Cardiac muscle cell (in vitro differentiated cells and primary cell): ENCODE measurements at places on chromosomes 1 and 21.

- H3K27me3 ChIP-seq, result no peaks in the 10 kb centered on the region
- no peaks in the 10 kb centered on the region for H3K36me3 ChIP-seq
- peaks cover 5% of the 10 kb centered on the region for H3K4me1 ChIP-seq
- no peak for DNase-seq
Measured at GRCh38 chr21:42406201-42406621, 2.5 kb downstream of the UBASH3A start.

GRCh38 chr1:97160818-97161217 is 439.2 kb downstream of the PTBP2 start:
- no peak overlapping the region for H3K27ac ChIP-seq
- H3K27me3 ChIP-seq, result no peaks in the 10 kb centered on the region
- no peak overlapping the region for H3K4me3 ChIP-seq
- no peaks in the 10 kb centered on the region for H3K4me1 ChIP-seq
- no peaks in the 10 kb centered on the region for H3K36me3 ChIP-seq

- no peak overlapping the region for H3K4me3 ChIP-seq
- DNase-seq, result peak; percentile 73
- H3K27me3 ChIP-seq, result no peaks in the 10 kb centered on the region
- H3K27ac ChIP-seq, result peak overlapping the region; percentile 85
- H3K4me1 ChIP-seq, result peaks cover 95% of the 10 kb centered on the region
- no peaks in the 10 kb centered on the region for H3K36me3 ChIP-seq
Measured at GRCh38 chr1:31750858-31751510, 13.2 kb downstream of the ADGRB2 start.

DNA sequence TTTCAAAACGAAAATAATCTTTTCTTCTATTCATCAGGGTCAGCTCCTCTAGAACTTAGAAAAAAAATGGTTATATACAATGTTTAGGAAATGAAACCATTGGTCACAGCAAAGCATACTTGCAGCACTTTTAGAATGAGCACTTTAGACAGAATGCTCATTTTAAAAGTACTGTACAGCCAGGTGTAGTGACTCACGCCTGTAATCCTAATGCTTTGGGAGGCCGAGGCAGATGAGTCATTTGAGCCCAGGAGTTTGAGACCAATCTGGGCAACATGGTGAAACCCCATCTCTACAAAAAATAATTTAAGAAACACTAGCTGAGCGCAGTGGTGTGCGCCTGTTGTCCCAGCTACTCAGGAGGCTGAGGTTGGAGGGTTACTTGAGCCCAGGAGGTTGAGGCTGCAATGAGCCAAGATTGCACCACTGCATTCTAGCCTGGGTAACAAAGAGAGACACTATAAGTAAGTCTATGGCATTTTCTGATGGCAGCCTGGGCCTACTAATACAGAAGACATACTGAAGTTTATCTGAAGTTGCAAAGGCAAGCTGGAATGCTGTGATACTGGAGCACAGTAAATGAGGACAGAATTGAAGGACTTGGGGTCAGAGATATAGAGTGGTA is 48.9 kb upstream of the ZNF326 start:
- no peaks in the 10 kb centered on the region for H3K27me3 ChIP-seq
- no peak for DNase-seq
- H3K36me3 ChIP-seq, result no peaks in the 10 kb centered on the region
- H3K4me1 ChIP-seq, result peaks cover 5% of the 10 kb centered on the region
- H3K27ac ChIP-seq, result no peak overlapping the region

DNA sequence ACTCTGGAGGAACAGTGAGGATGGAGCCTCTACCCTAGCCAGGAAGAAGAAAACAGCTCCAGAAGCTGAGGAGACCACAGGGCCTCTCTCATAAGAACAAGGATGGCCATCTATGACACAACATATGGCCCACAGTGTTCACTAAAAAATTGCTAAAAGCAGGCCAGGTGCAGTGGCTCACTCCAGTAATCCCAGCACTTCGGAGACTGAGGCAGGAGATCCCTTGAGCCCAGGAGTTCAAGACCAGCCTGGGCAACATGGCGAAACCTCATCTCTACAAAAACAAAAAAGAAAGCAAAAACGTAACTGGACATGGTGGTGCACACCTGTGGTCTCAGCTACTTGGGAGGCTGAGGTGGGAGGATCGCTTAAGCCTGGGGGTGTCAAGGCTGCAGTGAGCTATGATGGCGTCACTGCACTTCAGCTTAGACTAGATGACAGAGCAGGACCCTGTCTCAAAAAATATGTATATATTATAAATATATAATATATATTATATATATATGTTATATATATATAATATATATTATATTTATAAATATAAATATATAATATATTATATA is 103.1 kb downstream of the TOMM20 start:
- H3K4me3 ChIP-seq, result no peak overlapping the region
- no peak overlapping the region for H3K27ac ChIP-seq
- H3K27me3 ChIP-seq, result no peaks in the 10 kb centered on the region
- DNase-seq, result no peak

GRCh38 chr1:40404670-40405462 is 31.3 kb downstream of the SMAP2 start:
- no peaks in the 10 kb centered on the region for H3K36me3 ChIP-seq
- H3K4me1 ChIP-seq, result no peaks in the 10 kb centered on the region
- H3K27ac ChIP-seq, result no peak overlapping the region
- no peaks in the 10 kb centered on the region for H3K27me3 ChIP-seq

- DNase-seq, result no peak
- H3K36me3 ChIP-seq, result no peaks in the 10 kb centered on the region
- H3K4me3 ChIP-seq, result no peak overlapping the region
- no peaks in the 10 kb centered on the region for H3K27me3 ChIP-seq
- no peak overlapping the region for H3K27ac ChIP-seq
Measured at GRCh38 chr1:31818206-31818605, 2.4 kb upstream of the SPOCD1 start.

- H3K27me3 ChIP-seq, result no peaks in the 10 kb centered on the region
- H3K27ac ChIP-seq, result peak overlapping the region; percentile 78
- no peak overlapping the region for H3K4me3 ChIP-seq
- peaks cover 23% of the 10 kb centered on the region for H3K4me1 ChIP-seq
- no peaks in the 10 kb centered on the region for H3K36me3 ChIP-seq
Measured at GRCh38 chr1:41501581-41501980, 17.1 kb upstream of the EDN2 start.

GRCh38 chr1:200038325-200038980 is 10.9 kb downstream of the NR5A2 start:
- peaks cover 100% of the 10 kb centered on the region for H3K27me3 ChIP-seq
- no peaks in the 10 kb centered on the region for H3K36me3 ChIP-seq
- H3K4me3 ChIP-seq, result peak overlapping the region; percentile 34
- peak; percentile 49 for DNase-seq

DNA sequence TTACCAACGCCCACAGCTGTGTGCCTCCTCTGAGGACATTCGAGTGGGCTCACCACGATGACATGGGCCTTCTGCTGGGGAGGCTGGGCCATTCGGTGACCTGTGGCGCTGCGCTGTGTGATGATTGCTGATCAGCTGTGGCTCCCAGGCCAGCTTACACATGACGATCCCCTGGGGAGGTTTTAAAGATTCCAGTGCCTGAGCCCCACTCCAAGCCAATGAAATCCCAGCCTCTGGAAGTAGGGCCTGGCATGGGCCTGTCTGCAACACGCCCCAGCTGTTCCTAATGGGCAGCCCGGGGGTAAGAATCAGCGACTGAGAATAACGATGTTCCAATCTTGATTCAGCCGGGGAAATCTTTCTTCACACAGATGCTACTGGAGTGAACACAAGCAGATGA is 153.7 kb downstream of the KCNJ6 start:
- no peaks in the 10 kb centered on the region for H3K27me3 ChIP-seq
- no peaks in the 10 kb centered on the region for H3K36me3 ChIP-seq
- no peak overlapping the region for H3K4me3 ChIP-seq
- no peaks in the 10 kb centered on the region for H3K4me1 ChIP-seq
- DNase-seq, result no peak

- peaks cover 21% of the 10 kb centered on the region for H3K36me3 ChIP-seq
- H3K4me3 ChIP-seq, result no peak overlapping the region
- peak overlapping the region; percentile 82 for H3K27ac ChIP-seq
- H3K27me3 ChIP-seq, result no peaks in the 10 kb centered on the region
Measured at GRCh38 chr1:215599418-215600074, 32.4 kb downstream of the KCTD3 start.

DNA sequence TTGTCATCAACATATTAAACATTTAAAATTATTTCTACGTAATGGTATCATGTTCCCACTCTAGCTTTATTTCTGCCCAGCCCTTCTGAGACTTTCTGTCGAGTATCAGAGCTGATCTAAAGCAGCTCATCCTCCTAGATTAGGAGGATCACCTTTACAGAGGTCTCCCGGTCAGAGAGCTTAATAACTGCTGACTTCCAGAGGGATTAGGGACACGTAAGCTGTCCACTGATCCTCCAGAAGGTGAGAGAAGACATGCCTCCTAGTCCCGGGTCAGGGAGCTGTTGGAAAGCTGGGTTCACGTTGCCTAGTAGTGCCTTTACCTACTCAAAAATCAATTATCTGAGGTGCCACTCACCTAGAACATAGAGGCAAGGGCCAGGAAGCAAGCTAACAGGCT is 31.2 kb upstream of the NADK start:
- H3K4me3 ChIP-seq, result no peak overlapping the region
- no peaks in the 10 kb centered on the region for H3K27me3 ChIP-seq
- H3K36me3 ChIP-seq, result peaks cover 44% of the 10 kb centered on the region

- no peak overlapping the region for H3K27ac ChIP-seq
- H3K4me3 ChIP-seq, result no peak overlapping the region
- H3K4me1 ChIP-seq, result no peaks in the 10 kb centered on the region
Measured at GRCh38 chr1:115116512-115116911, 27.2 kb upstream of the TSPAN2 start.

- H3K27me3 ChIP-seq, result no peaks in the 10 kb centered on the region
- H3K4me1 ChIP-seq, result no peaks in the 10 kb centered on the region
- DNase-seq, result no peak
- no peak overlapping the region for H3K4me3 ChIP-seq
- H3K36me3 ChIP-seq, result no peaks in the 10 kb centered on the region
- no peak overlapping the region for H3K27ac ChIP-seq
Measured at GRCh38 chr1:229675396-229675795, 49.3 kb downstream of the URB2 start.

DNA sequence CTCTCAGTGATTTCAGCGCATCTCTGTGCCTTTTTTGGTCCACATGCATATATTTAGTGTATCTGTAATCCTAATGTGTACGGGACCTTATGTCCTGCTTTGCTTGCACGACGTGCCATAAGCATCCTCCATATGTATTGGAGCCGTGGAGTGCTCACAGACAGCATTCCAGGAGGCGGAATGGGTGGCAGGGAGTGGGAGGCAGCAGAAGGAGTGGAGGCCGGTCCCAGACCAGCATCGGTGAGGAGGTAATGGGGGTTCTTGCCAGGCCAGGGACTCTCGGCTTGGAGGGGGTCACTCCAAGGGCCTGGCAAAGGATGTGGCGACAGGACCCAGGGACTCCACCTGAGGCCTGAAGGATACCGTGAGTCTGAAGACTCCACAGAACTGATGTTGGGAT is 185.0 kb downstream of the CAMTA1 start:
- H3K4me1 ChIP-seq, result peaks cover 12% of the 10 kb centered on the region
- no peaks in the 10 kb centered on the region for H3K27me3 ChIP-seq

- H3K4me3 ChIP-seq, result no peak overlapping the region
- no peak overlapping the region for H3K27ac ChIP-seq
- H3K4me1 ChIP-seq, result no peaks in the 10 kb centered on the region
- H3K27me3 ChIP-seq, result no peaks in the 10 kb centered on the region
Measured at GRCh38 chr1:40922969-40923368, 56.5 kb upstream of the CTPS1 start.

DNA sequence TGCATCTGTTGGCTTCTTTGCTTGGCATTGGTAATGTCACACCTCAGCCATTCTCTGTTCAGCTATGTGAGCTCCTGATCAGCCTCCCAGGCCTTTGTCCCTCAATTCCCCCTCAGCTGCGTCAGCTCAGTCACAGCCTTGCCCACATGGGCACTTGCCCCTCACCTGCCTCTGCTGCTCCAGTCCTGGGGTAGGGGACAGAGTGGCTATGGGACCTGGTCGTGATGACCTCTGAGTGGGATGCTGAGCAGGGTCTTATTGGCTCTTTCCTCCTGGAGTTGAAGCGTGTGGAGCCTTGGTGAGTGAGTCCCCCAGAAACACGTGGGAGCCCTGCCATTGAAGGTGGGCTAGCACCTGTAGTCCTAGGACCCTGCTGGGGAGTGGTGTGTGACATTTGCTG is 61.4 kb upstream of the TLR5 start:
- peaks cover 4% of the 10 kb centered on the region for H3K4me1 ChIP-seq
- no peaks in the 10 kb centered on the region for H3K27me3 ChIP-seq
- no peak overlapping the region for H3K27ac ChIP-seq

GRCh38 chr1:150575072-150575489 is 4.3 kb downstream of the MCL1 start:
- peaks cover 31% of the 10 kb centered on the region for H3K4me1 ChIP-seq
- H3K36me3 ChIP-seq, result peaks cover 39% of the 10 kb centered on the region
- no peaks in the 10 kb centered on the region for H3K27me3 ChIP-seq
- peak; percentile 36 for DNase-seq

DNA sequence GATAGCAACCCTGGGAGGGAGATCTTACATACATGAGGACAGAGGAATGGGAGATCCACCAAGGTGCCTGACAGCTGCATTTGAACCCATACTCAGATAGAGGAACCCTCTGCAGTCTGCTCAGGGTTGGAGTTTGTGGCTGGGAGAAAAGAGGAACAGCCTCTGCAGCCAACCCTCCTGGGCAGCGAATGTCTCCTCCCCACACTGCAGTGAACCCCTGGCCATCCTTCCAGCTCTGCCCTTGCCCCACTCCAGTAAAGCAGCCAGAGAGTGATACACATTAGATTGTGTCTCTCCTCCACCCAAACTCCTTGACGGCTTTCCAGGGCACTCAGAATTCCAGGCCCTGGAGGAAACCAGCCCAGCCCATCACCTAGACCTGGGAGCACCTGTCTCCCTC is 137.7 kb downstream of the RUNX1 start:
- no peak overlapping the region for H3K27ac ChIP-seq
- H3K36me3 ChIP-seq, result no peaks in the 10 kb centered on the region
- H3K4me3 ChIP-seq, result no peak overlapping the region
- peaks cover 99% of the 10 kb centered on the region for H3K27me3 ChIP-seq

GRCh38 chr1:8161546-8162105 is 135.5 kb upstream of the ERRFI1 start:
- H3K27ac ChIP-seq, result no peak overlapping the region
- no peaks in the 10 kb centered on the region for H3K27me3 ChIP-seq
- no peak overlapping the region for H3K4me3 ChIP-seq

DNA sequence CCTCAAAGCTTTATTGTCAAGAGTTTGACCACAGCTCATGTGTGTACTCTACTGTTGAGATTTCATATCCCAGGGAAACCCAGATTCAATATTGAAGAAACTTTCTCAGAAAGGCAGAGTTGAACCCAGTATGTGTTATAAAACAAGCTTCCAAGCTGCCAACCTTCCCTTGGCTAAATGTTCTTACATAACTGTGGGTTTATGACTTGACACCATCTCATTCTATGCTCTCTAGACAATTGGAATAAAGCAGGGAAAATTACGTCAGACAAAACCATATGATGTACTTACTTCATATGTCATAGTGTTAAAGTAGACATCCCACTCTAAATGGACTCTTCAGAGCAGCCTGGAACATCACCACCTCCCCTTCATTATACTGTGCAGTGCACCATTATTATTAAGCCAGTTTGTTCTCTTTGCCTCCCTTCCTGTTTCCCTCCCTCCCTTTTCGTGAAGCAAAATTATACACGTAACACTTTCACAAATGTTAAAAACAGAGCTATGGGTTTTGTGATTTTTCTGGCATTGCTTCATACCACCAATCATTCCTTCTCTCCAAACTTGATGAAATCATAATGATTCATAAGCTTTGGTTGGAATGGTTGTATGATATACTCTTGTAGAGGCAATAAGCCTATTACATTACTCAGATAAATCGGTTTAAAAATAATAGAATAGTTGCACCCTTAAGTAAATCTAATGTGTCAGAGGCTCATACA is 507.2 kb downstream of the LTN1 start:
- no peaks in the 10 kb centered on the region for H3K36me3 ChIP-seq
- H3K27me3 ChIP-seq, result no peaks in the 10 kb centered on the region
- no peak overlapping the region for H3K27ac ChIP-seq
- DNase-seq, result no peak
- no peak overlapping the region for H3K4me3 ChIP-seq
- H3K4me1 ChIP-seq, result no peaks in the 10 kb centered on the region
